GOT3 (cell line): ENCODE measurements at places on chromosomes 2 and 18.

DNA sequence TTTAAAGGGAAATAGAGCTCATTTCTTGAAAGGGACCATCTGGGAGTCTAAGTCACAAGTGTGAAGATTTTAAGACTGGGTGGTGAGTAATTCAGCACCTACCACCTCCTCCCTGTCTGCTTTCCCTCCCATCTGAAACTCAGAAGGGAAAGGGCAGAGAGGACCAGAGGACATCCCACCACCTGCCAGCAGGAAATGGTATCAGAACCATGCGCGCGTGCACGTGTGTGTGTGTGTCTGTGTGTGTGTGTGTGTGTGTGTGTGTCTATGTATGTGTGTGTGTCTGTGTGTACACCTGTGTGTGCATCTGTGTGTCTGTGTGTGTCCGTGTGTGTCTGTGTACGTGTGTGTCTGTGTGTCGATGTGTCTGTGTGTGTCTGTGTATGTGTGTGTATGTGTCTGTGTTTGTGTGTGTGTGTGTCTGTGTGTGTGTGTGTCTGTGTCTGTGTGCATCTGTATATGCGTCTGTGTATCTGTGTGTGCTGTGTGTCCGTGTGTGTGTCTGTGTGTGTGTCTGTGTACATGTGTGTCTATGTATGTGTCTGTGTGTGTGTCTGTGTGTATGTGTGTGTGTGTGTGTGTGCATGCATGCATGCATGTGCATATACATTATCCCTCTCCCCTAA lies 76.8 kb downstream of the ZFP36L2 start:
- DNase-seq, result no peak

DNA sequence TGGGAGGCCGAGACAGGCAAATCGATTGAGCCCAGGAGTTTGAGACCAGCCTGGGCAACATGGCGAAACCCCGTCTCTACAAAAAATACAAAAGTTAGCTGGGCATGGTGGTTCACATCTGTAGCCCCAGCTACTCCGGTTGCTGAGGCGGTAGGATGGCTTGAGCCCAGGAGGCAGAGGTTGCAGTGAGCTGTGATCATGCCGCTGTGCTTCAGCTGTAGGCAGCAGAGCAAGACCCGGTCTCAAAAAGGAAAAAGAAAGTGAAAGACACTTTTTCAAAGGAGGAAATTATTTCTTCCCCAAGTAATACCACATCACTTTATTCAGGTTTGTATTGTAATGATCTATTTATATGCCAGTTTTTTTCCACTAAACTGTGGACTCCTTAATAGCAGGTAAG lies 35.7 kb upstream of the TAF4B start:
- no peak for DNase-seq

GRCh38 chr18:78787751-78788150 lies 191.9 kb upstream of the SALL3 start:
- DNase-seq, result no peak

DNA sequence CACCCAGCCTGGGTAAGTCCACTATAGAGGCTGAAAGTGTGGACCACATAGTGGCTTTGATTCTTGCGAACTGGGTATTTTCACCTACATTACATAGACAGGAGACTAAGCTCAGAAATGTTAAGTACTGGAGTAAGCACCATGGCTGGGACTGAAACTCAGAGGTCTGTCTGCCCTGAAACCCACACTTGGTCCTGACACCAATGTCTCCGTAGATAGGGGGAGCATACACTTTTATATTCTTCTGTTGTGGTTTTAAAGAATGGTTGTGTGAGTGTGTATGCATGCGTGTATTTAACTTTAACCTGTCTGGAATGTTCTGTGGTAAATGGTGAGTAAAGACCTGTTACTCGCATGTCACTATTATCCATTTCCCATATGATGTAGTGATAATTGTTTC lies 10.3 kb upstream of the NPPC start:
- DNase-seq, result no peak

GRCh38 chr2:37683921-37684780 lies 12.7 kb upstream of the CDC42EP3 start:
- no peak for DNase-seq
